ENCODE measurements at places on chromosomes 1 and 21.
A peak's percentile ranks its signal among the peaks of the same experiment; 100 is the strongest.

- DNase-seq: no peak
Measured at GRCh38 chr1:110283677-110284076, 55.5 kb upstream of the RBM15 start.

DNA sequence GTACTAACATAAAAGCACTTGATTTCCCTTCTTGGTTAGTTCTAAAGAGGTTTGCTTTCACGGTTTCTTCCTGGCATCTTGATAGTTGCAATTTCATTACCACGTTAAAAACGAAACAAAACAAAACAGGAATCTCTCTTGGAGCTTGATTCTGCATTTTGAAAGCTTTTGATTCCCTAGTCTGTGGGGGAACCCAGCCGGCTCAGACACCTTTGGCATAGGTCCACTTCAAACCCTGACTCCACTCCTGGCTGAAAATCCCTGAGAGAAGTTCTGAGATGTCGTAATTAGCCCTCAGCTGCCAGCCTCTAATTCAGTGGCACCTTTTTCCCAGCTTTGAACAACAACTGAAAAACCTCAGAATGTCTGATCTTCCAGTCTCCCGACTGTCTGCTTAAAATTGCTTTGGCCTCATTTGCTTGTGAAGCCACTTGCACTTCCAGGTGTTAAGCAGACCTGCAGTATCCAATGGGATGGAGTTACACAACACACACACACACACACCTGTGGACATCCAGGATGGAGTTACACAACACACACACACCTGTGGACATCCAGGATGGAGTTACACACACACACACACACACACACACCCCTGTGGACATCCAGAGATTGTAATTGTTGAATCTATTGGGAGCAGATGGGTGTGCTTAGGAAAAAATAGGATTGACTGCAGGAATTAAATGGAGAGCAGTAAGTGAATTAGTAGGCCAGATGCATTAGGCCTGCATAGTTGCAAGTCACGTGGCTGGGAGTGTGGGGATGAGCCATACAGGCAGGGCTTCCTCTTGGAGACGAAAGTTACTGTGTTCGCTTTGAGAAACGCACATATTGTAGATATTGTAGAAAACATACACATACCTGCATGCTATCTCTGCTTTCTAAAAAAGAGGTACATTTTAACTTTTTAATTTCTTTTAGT, 285.6 kb upstream of the FMN2 start:
- peak; percentile 18 for DNase-seq

- no peak for DNase-seq
Measured at GRCh38 chr1:80624682-80625081, 1176.1 kb upstream of the ADGRL2 start.

DNA sequence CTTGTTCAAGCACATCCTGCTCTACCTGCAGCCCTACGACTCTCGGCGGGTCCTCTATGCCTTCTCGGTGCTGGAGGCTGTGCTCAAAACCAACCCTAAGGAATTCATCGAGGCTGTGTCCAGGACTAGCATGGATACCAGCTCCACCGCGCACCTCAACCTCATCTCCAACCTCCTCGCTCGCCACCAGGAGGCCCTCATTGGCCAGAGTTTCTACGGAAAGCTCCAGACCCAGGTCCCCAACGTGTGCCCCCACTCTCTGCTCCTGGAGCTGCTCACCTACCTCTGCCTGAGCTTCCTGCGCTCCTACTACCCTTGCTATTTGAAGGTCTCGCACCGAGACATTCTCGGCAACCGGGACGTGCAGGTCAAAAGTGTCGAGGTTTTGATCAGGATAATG, 74.3 kb upstream of the MORC3 start:
- no peak for DNase-seq

- no peak for DNase-seq
Measured at GRCh38 chr1:68132426-68133130, 82.2 kb upstream of the DIRAS3 start.

DNA sequence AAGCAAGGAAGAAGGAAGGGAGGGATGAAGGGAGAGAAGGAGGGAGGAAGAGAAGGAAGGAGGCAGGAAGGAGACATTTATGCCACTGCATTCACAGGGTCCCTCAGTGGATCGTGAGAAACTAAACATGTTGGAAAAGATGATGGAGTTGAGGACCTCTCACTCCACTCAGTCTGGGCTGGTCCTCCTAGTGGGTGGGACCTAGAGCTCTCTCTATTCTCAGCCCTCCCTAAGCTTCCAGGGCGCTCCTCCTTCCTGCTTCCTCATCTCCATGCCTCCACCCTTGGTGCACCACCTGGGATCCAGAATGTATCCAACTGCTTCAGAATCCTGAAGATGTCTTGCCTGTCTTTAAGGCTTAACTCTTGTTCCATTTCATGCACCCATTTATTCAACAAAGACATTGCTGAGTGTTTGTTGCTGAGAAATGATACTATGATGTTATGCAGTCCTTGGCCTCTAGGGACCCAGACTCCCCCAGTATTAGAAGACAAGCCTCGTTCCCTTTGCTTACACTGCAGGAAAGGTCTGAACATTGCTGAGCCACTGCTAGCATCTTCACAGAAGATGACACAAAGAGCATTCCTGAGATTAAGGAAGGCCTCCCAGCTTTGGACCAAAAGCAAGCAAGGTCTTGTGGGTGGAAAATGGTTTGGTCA, 88.5 kb downstream of the BEND5 start:
- no peak for DNase-seq

GRCh38 chr1:219149953-219150352, 23.7 kb upstream of the LYPLAL1 start:
- DNase-seq: no peak

DNA sequence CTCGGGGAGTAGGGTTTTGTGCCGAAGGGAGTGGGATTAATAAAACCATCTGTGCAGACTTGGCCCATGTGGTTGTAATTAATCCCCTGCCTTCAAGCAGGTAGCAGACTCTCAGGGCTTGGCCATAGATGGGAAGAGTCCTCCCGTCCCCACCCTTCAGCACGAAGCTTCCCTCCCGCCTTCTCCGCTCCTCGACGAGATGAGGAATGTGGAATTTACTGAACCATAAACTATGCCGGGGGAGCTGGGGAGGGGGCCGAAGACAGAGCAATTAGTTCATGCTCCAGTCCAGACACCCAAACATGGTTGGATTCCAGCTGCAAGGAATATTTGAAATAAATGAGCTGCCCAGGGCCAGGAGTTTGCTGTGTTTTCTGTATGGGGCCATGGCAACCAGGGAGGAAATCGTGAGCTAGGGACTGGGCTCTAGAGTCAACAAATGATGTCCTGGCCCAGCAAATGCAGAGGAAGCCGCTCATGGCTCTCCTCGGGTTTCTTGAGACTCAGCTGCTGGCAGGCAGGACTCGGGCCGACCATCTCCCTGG, 78.8 kb downstream of the SPSB1 start:
- DNase-seq: no peak

- no peak for DNase-seq
Measured at GRCh38 chr1:9722378-9722749, 70.8 kb downstream of the PIK3CD start.

- DNase-seq: no peak
Measured at GRCh38 chr1:48556186-48556850, 84.3 kb upstream of the SPATA6 start.

- no peak for DNase-seq
Measured at GRCh38 chr1:178530037-178530402, 17.1 kb downstream of the TEX35 start.

GRCh38 chr1:211566431-211567025, 12.4 kb downstream of the SLC30A1 start:
- no peak for DNase-seq

DNA sequence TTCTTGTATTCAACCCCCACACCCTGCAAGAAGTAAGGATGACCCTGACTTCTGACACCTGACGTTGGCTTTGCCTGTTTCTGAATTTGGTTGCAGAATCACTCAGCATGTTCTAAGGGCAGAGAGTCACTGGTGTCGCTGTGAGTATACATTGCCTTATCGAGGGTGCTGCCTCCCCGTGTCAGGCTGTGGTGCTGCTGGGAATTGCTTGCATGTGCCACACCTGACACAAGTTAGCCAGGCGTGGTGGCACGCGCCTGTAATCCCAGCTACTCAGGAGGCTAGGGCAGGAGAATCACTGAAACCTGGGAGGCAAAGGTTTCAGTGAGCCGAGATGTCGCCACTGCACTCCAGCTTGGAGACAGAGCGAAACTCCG, 45.9 kb downstream of the WDR4 start:
- DNase-seq: peak; percentile 35

DNA sequence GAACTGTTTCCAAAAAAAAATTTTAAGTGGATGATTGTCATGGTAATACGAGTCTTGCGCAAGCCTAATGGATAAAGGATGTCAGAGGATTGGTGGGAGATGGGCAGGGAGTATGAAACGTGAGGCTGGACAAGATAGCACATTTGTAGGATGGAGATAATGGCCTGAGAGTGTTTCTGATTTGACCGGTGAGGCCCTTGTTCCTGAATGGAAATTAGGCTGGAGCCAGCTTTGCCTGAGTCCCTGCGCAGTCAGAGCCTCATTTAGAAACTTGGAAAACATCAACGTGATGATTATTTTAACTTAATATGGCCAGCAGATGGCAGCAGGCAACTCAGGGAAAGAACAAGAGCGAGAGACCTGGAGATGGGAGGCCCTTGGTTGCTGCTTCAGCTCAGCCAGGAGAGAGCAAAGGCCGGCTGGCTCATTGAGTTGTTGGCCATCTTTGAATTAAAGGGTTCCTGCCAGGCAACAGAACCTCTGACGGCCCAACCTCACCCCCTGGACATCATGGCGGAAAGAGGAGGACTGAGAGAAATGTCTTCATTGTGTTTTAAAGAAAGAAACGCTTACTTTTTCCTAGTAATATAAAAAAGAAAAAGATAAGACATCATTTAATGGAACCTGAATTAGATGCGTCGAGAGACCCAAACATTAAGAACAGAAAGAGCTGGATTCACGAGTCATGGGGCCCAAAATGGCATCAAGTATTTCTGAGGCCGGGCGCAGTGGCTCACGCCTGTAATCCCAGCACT, 80.3 kb downstream of the SELENOF start:
- DNase-seq: peak; percentile 87

- DNase-seq: no peak
Measured at GRCh38 chr1:19357299-19357986, 45.3 kb downstream of the SLC66A1 start.

GRCh38 chr1:186864296-186864695, 35.5 kb downstream of the PLA2G4A start:
- DNase-seq: peak; percentile 32

- DNase-seq: no peak
Measured at GRCh38 chr21:28537371-28538079, 455.2 kb downstream of the LTN1 start.

DNA sequence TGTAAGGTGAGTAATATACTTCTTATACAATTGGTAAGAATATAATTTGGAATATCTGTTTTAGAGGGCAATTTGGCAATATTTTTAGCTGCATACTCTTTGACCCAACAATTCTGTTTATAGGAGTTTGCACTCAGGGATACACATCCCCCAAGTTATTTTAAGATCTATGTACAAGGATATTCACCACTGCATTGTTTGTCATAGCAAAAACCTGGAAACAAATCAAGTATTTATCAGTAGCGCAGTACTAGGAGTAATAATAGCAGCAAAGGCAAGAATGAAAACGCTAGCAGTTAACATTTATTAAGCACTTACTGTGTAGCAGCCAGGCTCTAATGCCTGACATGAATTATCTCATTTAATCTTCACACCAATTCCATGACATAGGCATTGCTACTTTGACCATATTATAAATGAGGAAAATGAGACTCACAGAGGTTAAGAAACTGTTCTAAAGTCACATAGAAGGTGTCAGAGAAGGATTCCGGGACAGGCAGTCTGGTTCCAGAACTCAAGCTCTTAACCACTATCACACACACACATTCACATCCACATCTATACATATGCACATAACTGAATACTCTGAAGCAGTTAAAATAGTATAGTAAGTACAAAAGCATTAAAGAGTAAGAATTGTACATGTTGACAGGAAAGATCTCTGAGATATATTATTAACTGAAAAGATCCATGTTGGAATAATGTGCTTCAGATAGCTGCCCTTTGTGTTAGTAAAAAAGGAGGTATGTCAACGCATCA, 30.6 kb downstream of the PHC2 start:
- DNase-seq: no peak

DNA sequence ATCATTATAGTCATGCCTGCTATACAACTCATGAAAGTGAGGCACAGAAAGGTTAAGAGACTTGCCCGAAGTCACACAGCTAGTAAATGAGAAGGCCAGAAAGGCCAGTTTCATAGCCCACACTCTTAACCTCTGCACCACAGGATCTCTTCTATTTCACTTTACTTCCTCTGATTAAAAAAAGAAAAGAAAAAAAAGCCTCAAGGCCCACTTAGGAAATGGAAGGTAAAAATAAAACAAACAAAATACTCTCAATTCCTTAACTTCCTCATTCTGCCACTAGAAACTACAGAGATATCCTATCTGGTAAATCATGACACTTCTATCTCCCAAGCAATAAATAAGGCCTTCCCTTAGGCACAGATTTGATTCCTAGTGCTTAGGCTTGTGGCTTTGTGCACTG, 7.6 kb upstream of the ENAH start:
- DNase-seq: peak; percentile 62

GRCh38 chr1:115134231-115134630, 44.9 kb upstream of the TSPAN2 start:
- DNase-seq: no peak

GRCh38 chr1:36419140-36419539, 21.4 kb upstream of the LSM10 start:
- DNase-seq: no peak

GRCh38 chr1:37764414-37764825, 500 bp downstream of the EPHA10 start:
- DNase-seq: peak; percentile 62

- DNase-seq: no peak
Measured at GRCh38 chr1:20982316-20982715, 194.4 kb downstream of the EIF4G3 start.

- no peak for DNase-seq
Measured at GRCh38 chr1:115114308-115114707, 25.0 kb upstream of the TSPAN2 start.

- no peak for DNase-seq
Measured at GRCh38 chr1:154406886-154407197, 1.7 kb downstream of the IL6R start.

DNA sequence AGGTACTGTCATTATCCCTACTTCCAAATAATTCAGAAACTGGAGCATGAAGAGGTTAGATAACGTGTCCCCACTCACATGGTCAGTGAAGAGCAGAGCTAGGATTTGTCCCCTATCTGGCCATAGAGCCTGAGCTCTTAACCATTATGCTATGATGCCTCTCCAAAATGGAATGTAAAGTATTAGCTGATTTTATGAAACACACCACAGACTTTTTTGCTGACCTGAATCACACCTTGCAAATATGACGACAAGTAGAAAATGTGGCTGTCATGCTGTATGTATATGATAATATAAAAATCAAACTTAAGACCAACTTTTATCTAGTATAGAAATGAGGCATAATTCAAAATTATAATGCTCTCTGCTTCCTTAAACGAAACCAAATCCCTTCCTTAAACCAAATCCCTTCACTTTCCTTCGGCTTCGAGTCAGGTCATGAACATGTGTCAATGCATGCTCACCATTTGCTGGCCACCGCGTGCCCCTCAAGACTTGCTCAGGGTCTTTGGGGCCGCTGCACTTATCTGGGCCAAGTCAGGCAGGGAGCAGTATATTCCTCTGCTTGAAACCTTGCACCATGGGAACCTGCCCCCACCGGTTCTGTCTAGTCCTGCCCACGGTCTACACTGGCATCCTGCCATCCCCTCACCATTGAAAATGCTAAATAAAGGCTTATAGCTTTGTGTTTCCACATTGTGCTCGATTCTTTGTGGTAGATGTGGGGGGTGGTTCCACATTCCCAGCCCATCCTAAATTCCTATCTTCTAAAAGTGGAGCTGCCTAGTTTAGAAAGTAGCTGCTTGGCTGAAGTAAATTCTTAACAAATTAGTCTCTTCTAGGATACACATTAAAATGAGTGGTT, 1.6 kb upstream of the TMCC2 start:
- DNase-seq: no peak
